Hindlimb muscle (tissue), 1 donor: ENCODE measurements at places on chromosomes 13 and 19.

DNA sequence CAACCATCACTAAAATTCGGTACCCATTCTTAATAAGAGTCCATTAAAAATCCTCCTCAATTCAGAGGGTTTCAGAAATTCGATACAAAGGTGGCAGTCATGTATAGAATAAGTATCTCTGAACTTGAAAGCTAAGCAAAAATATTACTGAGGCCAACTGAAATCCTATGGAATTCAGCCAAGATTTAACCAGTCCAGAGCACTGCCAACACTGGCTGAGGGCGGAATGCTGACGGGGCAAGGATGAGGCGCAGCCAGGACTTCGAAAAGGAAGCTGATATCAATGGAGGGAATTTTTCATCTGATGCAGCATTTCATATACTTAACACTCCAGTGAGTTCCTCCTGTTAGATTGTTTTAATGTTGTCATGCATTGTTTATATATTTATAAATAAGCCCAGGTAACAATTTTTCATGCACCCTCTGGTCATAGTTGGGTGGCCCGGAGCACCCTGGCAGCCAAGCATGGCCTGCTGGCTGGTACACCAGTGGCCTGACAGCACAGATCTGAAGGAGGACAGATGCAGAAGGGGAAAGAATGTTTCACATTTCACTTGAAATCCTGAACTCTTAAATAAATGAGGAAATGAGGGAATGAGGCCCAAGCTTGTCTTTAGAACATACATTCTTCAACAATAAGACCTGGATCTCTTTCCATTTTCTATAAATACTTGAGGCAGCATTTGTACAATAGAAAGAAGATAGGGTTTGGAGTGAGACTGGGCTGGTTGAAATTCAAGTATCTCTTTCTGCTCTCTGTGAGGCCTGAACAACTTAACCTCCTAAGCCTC, 41.5 kb downstream of the WDFY2 start:
- no peak for DNase-seq

DNA sequence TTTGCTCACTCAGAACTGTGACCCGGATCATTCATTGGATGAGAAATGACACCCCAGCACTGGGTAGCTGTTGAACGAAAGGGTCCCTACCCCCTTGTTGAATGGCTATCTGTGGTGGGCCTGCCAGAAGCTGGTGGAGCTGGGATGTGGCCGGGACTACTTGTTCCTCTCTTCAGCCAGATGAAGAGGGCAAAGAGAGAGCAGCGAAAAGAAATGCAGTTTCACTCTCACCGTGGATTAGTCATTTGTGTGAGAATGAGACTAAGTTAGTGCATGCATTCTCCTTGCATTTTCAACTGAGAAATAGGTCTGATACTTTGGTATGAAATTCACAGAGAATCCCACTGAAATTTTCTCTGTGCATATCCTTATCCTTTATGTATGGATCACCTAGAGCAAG, 553.1 kb downstream of the IRS2 start:
- no peak for DNase-seq

DNA sequence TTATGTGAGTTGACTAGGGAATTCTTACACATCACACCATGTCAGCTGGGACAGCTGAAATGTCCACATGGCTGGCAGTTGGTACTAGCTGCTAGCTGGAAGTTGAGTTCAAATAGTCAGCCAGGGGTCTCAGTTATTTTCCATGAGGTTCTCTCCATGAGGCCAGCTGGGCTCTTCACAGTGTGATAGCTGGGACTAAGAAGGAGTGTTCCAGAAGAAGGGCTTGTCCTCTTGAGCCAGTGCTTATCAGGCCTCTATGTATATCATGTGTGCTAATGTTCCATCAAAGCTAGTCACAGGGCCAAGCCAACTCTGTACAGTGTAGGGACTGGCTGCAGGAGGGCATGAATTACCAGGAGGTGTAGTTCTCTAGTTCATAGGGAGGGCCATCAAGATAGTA, 11.8 kb downstream of the USPL1 start:
- DNase-seq, result no peak

GRCh38 chr19:29060813-29061364, 152.1 kb downstream of the UQCRFS1 start:
- DNase-seq, result no peak

GRCh38 chr13:47303626-47304025, 406.8 kb upstream of the HTR2A start:
- no peak for DNase-seq

GRCh38 chr13:24187185-24187584, 26.7 kb downstream of the SPATA13 start:
- no peak for DNase-seq

DNA sequence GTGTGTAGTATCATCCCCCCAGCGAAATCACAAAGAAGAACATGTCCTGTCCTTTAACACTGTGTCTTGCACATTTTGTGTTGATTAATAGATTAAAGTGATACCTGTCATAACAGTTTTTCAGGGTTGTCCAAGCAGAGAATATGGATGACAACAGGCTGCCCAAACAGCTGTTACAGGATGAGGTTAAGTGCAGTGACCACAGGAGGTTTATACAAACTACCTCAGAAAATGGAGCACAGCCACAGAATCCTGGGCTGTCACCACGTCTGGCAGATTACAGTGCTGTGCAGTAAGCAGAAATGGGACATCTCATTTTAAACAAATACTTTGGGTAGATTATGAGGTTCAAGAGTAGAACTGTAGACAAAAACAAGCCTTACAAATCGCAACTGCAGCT, 575.6 kb downstream of the DCT start:
- no peak for DNase-seq

DNA sequence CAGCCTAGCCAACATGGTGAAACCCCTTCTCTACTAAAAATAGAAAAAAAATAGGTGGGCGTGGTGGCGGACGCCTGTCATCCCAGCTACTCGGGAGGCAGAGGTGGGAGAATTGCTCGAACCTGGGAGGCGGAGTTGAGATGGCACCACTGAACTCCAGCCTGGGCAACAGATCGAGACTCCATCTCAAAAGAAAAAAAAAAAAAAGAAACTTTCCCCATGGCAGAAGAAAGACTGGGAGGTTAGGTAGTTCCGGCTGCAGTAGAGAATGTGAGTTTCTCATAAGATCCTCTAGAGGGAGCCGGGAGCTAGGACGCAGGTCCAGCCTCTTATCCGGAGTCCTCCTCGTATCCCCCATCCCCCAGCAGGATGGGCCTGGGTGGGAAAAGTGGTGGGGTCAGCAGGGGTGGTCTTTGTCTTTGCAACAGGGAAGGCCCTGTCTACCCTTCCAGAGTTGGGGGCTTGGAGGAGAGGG, 13.2 kb upstream of the CREB3L3 start:
- DNase-seq, result no peak

- DNase-seq, result no peak
These were observed 582 bp upstream of the PTPRH start for GRCh38 chr19:55209693-55210472.

DNA sequence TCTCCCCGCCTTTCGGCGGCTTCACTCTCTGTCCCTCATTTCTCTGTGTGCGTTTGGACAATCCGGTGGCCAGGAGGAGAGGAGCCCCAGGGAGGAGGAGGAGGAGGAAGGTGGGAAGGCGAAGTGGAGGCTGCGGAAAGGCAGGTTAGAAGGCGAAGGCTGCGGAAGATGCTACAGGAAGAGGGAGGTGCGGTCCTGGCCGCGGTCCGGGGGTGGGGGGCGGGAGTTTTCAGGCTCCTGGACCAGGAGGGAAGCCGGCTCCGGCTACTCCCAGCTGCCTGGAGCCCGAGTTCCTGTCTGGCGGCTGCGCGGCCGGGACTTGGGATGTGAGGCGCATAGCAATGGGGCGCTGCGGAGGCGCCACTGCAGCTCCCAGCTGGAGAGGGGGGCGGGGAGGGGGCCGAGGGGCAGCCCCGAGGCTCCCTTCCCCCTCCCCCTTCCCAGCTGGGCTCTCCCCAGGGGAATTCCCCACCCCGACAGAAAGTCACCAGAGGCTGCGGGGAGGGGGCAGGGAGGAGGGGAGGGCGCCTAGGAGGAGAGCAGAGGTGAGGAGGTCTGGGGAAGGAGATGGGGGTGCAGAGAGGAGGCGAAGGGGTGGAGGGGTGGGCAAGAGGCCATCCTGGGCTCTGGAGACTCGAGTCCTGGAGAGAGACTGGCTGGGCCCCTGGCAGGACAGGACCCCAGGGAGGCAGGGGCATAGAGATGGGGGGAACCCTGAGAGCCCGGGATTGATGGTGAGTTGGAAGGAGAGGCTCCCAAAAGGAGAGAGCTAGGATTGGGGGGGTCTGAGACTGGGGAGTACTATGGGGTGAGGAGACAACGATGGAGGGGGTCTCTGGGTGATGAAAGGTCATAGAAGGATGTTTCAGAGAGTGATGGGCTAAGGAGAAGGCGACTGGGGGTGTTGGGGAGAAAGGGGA, 2.0 kb downstream of the LRRC4B start:
- DNase-seq, result no peak

GRCh38 chr19:4523306-4524110, 5.2 kb upstream of the PLIN4 start:
- no peak for DNase-seq

DNA sequence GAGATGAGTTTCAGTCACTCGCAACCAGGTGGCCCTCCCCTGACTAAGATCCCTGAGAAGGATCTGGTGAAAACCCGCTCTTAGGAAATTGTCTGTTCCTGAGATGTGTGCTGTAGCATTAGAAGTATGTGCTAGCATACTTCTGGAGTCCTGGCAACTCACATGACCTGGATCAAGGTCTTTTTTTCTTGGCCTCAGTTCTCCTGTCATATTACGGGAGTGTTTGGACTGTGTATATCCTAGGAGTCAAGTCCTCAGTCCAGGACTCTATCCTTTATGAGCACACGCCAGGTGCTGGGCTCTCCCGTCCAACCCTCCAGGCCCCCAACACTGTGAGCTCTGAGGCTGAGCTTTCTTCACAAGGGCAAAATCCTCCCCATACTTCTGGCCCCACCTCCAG, 156.4 kb downstream of the UQCRFS1 start:
- no peak for DNase-seq

DNA sequence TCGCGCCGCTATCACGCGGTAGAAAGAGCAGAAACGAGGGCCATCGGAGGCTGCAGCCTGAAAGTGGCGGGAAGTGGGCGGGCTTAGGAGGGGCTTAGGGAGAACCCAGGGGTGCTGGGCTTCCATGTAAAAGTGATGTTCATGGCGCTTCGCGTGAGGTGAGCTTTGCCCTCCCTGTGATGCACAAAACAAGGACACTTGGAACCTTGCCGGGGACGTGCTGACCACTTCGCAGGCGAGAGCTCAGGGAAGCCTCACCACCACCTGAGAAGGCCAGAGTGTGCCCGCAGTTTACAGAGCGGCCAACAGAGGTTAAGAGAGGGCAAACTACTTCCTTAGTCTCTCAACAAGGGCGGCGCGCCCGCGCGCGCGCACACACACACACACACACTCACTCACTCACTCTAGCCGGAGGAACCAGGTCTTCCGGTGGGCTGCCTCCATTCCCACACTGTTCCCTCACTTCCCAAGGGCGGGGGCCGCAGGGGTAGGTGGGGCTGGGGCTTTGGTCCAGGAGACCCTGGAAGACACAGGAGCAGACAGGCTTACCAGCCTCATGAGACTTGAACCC, 651 bp downstream of the GAPDHS start:
- no peak for DNase-seq

GRCh38 chr19:8566855-8567254, 10.4 kb downstream of the MYO1F start:
- no peak for DNase-seq

- no peak for DNase-seq
These were observed 142.8 kb upstream of the PCDH9 start for GRCh38 chr13:67372868-67373464.

- DNase-seq, result no peak
These were observed 63.1 kb downstream of the SPATA13 start for GRCh38 chr13:24223341-24224231.
